Stimulated activated CD8-positive, alpha-beta memory T cell treated with anti-CD3 and anti-CD28 coated beads, Interleukin-12 subunit alpha, Interleukin-12 subunit beta, amount 100 ng/mL, for 1 hour (primary cell): ENCODE measurements at places on chromosomes 7 and 10.

DNA sequence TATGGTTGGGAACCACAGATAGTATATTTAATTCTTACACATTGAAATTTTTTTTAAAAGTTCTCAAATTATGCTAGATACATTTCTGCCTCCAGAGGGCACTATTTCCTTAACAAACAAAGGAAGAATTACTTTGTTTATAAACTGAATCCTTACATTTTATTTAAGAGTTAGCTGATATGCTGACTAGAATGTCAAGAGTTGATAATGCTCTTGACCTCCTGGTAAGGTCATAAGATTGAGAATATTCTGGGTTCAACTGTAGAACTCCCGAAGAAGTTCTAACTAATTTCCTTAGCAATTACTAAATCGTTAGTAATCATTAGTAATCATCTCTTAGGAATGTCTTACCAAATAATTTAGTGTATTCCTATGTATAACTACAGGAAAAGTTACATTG is 95.3 kb upstream of the CYP26C1 start:
- DNase-seq, result no peak

- DNase-seq, result no peak
These were observed 93.6 kb upstream of the IL6 start for GRCh38 chr7:22633286-22633953.

DNA sequence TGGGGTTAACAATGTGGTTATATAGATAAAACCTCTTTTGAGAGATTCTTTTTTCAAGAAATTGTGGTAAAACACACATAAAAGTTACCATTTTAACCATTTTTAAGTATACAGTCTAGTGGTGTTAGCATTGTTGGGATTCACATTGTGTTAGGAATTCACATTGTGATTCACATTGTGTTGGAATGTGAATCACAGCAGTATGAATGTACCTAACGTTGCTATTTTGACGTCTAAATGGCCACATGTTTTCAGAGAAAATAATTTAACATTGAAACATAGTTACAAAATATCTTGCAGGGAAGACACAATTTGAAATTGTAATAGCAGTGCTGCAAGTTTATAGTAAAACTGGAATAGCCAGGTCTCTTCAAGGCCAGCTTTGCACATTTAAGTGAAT is 129.0 kb downstream of the BICC1 start:
- no peak for DNase-seq

- no peak for DNase-seq
These were observed 120.6 kb downstream of the REEP3 start for GRCh38 chr10:63641799-63642198.
